ENCODE measurements at places on chromosomes 16 and 17. TPM values are rescaled to one million over a fixed set of nuclear protein-coding genes. Genes with fewer than 3 reads are reported as not detected.
A peak's percentile ranks its signal among the peaks of the same experiment; 100 is the strongest.

ASGR2 gene
- not detected for total RNA-seq

LGALS9B gene
- total RNA-seq: not detected

GRCh38 chr16:80986557-80986956 lies 20.1 kb downstream of the CMC2 start:
- no peaks in the 10 kb centered on the region for H3K36me3 ChIP-seq
- no peak overlapping the region for H3K4me3 ChIP-seq
- H3K27ac ChIP-seq: peak overlapping the region; percentile 27
- no peaks in the 10 kb centered on the region for H3K27me3 ChIP-seq

EXOC3L1 gene
- 3.7 TPM for total RNA-seq

- peak overlapping the region; percentile 45 for H3K4me3 ChIP-seq
- peaks cover 12% of the 10 kb centered on the region for H3K4me1 ChIP-seq
- H3K27ac ChIP-seq: peak overlapping the region; percentile 4
- H3K36me3 ChIP-seq: no peaks in the 10 kb centered on the region
- peak; percentile 51 for DNase-seq
Observed at GRCh38 chr17:55238931-55239297, 25.8 kb upstream of the HLF start.

DNA sequence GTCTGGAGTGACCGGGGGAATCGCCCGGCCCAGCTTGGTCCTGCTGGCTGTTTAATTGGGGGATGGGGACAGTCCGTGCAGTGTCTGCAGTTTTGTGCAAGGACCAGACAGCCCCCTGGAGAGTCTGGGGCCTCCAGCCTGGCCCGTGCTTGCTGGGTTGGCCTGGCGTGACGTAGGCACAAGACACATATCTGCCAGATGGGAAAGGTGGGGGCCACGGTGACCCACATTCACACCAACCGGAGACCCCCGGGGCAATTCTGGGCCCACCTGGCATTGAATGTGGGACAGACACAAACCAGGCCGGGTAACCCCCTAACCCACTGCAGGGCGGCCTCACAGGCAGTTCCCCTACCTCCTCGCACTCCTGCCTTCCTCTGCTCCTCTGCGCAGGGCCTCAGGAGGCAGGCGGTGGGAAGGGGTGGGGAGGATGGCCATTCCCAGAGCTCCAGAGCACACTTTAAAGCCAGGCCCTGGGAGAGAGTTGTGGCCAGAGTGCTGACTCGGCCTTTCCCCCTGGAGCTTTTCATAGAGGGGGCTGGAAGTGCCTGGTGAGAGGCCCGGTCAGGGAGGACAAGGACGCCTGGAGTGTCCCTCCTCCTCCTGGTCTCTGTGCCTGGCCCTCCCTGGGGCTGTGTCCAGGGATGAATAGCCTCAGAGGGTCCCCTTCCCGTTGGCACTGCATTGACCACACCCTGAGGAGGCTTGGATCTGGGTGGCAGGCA lies 1.5 kb downstream of the MRC2 start:
- peak overlapping the region; percentile 44 for H3K4me3 ChIP-seq
- H3K36me3 ChIP-seq: no peaks in the 10 kb centered on the region
- peaks cover 23% of the 10 kb centered on the region for H3K4me1 ChIP-seq
- peak overlapping the region; percentile 86 for H3K27ac ChIP-seq
- H3K27me3 ChIP-seq: no peaks in the 10 kb centered on the region
- peak; percentile 71 for DNase-seq

DNA sequence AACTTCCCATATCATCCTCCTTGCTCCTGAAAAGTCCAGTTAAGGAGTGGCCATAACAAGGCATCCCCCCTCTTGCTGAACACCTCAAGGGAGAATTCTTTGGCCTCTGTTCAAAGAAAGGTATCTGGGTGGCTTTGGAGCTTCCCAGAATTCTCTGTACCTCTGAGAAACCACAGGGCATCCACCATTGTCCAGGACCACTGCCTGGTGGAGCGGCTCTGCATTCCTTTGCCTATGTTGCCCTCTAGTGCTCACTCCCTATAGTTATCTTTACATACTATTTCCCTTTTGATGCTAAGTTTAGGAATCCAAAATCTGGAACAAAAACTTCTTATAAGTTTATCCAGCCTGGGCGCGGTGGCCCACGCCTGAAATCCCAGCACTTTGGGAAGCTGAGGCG lies 30.3 kb downstream of the CHD9NB start:
- H3K27me3 ChIP-seq: no peaks in the 10 kb centered on the region
- H3K4me3 ChIP-seq: no peak overlapping the region
- peak; percentile 72 for DNase-seq
- no peak overlapping the region for H3K27ac ChIP-seq

GRCh38 chr16:11084876-11085485 lies 140.6 kb downstream of the CLEC16A start:
- no peak for DNase-seq
- peaks cover 21% of the 10 kb centered on the region for H3K4me1 ChIP-seq
- H3K27ac ChIP-seq: peak overlapping the region; percentile 82

DNA sequence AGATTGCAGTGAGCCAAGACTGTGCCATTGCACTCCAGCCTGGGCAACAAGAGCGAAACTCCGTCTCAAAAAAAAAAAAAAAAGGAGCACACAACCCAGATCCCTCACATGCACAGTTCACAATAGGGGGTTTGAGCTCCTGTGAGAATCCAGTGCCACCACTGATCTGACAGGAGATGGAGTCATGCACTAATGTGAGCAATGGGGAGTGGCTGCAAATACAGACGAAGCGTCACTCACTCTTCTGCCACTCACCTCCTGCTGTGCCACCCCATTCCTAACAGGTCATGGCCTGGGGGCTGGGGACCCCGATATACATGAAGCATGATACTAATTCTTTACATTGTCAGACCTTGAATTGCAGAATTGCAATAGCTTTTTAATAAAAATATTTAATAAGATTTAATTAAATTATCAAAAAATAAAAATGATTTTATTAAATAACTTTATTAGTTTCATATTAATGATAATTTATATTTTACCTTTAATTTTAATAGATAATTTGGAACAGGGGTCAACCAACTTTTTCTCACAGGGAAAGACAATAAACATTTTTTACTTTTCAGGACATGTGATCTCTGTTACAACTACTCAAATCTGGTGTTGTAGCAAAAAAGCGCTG lies 171.4 kb downstream of the COPRS start:
- H3K4me1 ChIP-seq: no peaks in the 10 kb centered on the region
- H3K4me3 ChIP-seq: no peak overlapping the region
- H3K27ac ChIP-seq: no peak overlapping the region
- H3K27me3 ChIP-seq: no peaks in the 10 kb centered on the region

- no peak overlapping the region for H3K4me3 ChIP-seq
- peak; percentile 63 for DNase-seq
- H3K36me3 ChIP-seq: no peaks in the 10 kb centered on the region
- no peak overlapping the region for H3K27ac ChIP-seq
- no peaks in the 10 kb centered on the region for H3K27me3 ChIP-seq
- peaks cover 5% of the 10 kb centered on the region for H3K4me1 ChIP-seq
Observed at GRCh38 chr17:1720856-1721386, 3.6 kb upstream of the WDR81 start.

DERL2 gene
- 17.9 TPM for total RNA-seq

MMP25 gene
- not detected for total RNA-seq

SEPTIN12 gene
- 1.7 TPM for total RNA-seq

KRT31 gene
- total RNA-seq: not detected

- no peak for DNase-seq
- no peak overlapping the region for H3K27ac ChIP-seq
- H3K36me3 ChIP-seq: no peaks in the 10 kb centered on the region
- H3K4me3 ChIP-seq: no peak overlapping the region
Observed at GRCh38 chr16:86220561-86220960, 289.8 kb upstream of the FOXF1 start.

IKZF3 gene
- total RNA-seq: 0.04 TPM

DNA sequence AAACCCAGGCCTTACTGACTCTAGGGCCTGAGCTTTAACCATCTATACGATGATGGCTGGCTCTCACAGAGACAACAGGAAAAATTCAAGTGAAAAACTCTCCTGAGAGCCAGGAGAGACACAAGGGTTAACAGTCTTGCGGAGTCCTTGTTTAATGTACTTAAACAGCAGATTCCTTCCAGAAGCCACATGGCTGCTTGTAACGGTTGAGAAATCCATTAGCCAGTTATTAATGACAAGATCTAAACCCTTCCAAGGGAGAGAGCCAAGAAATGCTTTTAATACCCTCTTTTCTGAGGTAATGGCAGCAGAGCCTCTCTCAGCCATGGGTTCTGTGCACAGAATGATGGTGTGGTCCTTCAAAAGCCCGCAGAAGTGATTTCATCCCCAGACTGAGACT lies 5.2 kb upstream of the ALDOA start:
- H3K27ac ChIP-seq: peak overlapping the region; percentile 81
- H3K4me1 ChIP-seq: peaks cover 28% of the 10 kb centered on the region
- no peaks in the 10 kb centered on the region for H3K27me3 ChIP-seq
- no peak overlapping the region for H3K4me3 ChIP-seq
- no peak for DNase-seq

TP53TG3B gene
- total RNA-seq: not detected

GRCh38 chr16:4679850-4680636 lies 13.3 kb upstream of the NUDT16L1 start:
- no peak for DNase-seq
- peaks cover 13% of the 10 kb centered on the region for H3K4me1 ChIP-seq
- no peaks in the 10 kb centered on the region for H3K27me3 ChIP-seq
- H3K27ac ChIP-seq: peak overlapping the region; percentile 62
- H3K4me3 ChIP-seq: no peak overlapping the region

- no peak overlapping the region for H3K27ac ChIP-seq
- H3K4me3 ChIP-seq: no peak overlapping the region
- no peak for DNase-seq
- H3K4me1 ChIP-seq: peaks cover 14% of the 10 kb centered on the region
Observed at GRCh38 chr16:54245788-54246453, 40.7 kb downstream of the IRX3 start.

GEMIN4 gene
- 16.4 TPM for total RNA-seq

DNA sequence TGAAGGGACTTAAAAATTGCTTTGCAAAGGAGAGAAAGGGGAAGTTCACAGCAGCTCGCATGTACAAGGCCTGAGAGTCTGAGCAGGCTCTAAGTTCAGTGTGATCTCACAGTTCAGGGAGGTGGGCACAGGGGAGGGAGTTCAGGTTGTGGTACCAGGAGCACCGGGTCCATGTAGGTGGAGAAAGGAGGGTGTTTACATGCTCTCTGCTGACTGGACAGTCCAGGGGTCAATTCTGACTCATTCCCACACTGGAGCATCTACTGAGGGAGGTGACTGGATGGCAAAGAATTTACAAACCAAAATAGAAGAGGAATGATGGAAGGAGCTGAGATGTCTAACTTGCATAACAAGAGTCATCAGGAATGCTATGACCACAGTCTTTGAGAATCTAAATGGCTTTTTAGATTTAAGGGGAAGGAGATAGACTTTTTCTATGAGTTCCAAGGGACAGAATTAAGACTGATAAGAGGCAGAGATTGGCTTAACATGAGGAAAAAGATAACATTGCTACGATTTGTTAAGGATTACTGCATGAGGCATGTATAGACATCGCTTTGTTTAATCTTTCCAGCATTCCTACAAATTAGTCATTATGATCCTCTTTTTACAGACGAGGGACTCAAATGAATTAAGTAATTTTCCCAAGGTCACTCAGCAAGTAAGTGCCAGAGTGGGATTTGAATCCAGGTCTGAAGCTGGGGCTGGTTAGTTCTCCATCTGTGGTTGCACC lies 29.9 kb downstream of the MIS12 start:
- peak; percentile 89 for DNase-seq
- no peak overlapping the region for H3K4me3 ChIP-seq
- no peak overlapping the region for H3K27ac ChIP-seq
- no peaks in the 10 kb centered on the region for H3K27me3 ChIP-seq
- H3K4me1 ChIP-seq: no peaks in the 10 kb centered on the region

- no peaks in the 10 kb centered on the region for H3K36me3 ChIP-seq
- H3K4me1 ChIP-seq: peaks cover 12% of the 10 kb centered on the region
- DNase-seq: no peak
- H3K4me3 ChIP-seq: no peak overlapping the region
Observed at GRCh38 chr16:48619979-48620378, 10.0 kb upstream of the N4BP1 start.

DNA sequence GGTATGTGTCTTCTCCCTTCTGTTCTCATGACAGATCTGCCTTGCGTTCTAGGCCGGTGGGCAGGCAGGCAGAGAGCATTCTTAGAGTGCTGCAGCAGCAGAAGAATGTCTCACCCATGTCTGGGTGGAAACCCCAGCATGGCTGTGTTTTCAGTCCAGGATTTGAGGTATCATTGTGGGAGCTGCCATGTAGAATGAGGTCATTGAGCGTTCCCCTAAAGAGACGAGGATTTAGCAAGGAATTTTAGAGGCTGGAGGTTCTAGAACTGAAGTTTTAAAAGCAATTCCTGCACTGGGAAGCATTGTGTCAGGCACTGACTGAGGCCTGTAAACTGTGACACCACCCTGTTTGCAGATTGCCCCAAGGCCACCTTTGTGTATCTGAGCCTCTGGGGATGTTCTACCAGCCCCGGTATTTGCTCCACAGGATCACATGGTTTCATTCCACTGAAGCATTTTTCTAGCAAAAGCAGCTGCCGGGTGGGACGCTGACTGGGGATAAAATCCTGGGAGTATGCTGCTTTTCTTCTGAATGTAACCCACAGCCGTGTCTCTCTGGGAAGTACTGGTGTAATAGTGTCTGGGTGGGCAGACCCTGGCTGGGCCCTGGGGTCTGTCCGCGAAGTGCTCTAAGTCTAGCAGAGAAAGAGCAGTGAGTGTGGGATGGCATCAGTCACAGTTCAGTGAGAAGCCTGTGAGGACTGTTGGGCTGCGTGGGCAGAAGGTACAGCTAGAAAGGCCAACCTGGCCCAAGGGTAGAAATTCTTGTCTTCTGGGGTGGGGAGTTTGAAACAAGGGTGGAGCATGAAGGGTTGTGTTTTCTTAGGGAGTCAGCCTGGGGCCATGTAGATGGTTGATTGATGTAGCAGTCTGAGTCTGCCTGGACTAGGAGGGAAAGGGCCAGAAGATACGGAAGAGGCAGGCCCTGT lies 30.2 kb downstream of the PLCD3 start:
- H3K27me3 ChIP-seq: no peaks in the 10 kb centered on the region
- H3K4me1 ChIP-seq: no peaks in the 10 kb centered on the region
- H3K36me3 ChIP-seq: peaks cover 70% of the 10 kb centered on the region

DNA sequence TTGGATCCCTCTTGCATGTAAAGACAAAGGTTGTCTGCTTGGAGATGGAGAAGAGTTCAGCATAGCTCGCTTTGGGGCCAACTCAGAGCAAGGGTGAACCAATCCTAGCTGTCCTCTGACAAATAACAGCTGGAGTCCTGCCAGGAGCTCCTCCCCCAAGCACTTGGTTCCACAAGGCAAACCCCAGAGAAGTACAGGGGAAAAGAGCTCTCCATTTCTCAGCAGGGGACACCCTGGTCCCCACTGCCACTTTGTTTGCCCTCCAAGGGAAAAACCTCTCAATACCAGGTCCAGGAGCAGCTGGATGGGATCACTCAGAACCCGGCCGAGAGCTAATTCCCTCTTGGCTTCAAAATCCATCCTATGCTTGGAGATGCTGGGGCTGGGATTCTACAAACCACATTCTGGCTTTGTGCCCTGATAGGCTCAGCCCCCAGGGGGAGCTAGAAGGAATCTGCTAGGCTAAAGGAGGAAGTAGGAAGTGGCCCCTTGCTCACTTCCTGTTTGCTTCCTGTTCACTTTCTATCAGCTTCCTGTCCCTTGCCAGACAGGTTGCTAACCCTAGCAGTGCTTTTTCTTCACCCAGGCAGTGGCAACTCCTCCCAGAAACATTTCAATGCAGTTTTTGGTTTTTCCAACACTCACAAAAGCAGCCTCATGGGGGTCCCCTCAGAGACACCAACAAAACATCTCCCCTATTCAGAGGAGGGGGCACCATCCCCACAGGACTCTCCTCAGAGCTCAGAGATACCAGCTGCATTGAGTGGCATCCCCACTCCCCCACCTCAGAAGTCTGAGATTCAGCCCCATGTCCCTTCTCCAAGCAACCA lies 30.7 kb downstream of the CDRT4 start:
- peaks cover 3% of the 10 kb centered on the region for H3K36me3 ChIP-seq
- H3K4me3 ChIP-seq: no peak overlapping the region
- H3K27me3 ChIP-seq: no peaks in the 10 kb centered on the region
- peaks cover 55% of the 10 kb centered on the region for H3K4me1 ChIP-seq
- peak overlapping the region; percentile 83 for H3K27ac ChIP-seq

VTN gene
- 5.2 TPM for total RNA-seq

NAA60 gene
- 50.7 TPM for total RNA-seq

Measured in cardiac muscle cell (in vitro differentiated cells and primary cell).